ENCODE measurements at places on chromosomes 16 and 17. TPM values are rescaled to one million over a fixed set of nuclear protein-coding genes. Genes with fewer than 3 reads are reported as not detected.

Gene KRT15
- 2.5 TPM for total RNA-seq

Gene ADAM11
- 0.63 TPM for total RNA-seq

Gene MATCAP1
- total RNA-seq: 12.6 TPM

Gene SRCIN1
- total RNA-seq: 3.5 TPM

Gene CDH16
- total RNA-seq: not detected

Gene DECR2
- 22.5 TPM for total RNA-seq

Gene TUBB3
- total RNA-seq: 34.9 TPM

Gene PRAC2
- total RNA-seq: not detected

Gene WNK4
- 3.9 TPM for total RNA-seq

Gene KRT40
- total RNA-seq: not detected

Gene KCNH4
- 0.44 TPM for total RNA-seq

Gene PAM16
- 40.6 TPM for total RNA-seq

Gene DNASE1L2
- total RNA-seq: 0.84 TPM

Gene BHLHA9
- not detected for total RNA-seq

Gene KRTAP9-8
- total RNA-seq: not detected

Gene TMEM204
- total RNA-seq: 21.4 TPM

Gene NAGPA
- total RNA-seq: 29.7 TPM
